Inflammatory macrophage treated with lipopolysaccharide for 4 hours (primary cell): ENCODE measurements at places on chromosomes 3 and 15.
A peak's percentile ranks its signal among the peaks of the same experiment; 100 is the strongest.

GRCh38 chr3:141603473-141604035, 116.7 kb downstream of the RASA2 start:
- no peak for DNase-seq

DNA sequence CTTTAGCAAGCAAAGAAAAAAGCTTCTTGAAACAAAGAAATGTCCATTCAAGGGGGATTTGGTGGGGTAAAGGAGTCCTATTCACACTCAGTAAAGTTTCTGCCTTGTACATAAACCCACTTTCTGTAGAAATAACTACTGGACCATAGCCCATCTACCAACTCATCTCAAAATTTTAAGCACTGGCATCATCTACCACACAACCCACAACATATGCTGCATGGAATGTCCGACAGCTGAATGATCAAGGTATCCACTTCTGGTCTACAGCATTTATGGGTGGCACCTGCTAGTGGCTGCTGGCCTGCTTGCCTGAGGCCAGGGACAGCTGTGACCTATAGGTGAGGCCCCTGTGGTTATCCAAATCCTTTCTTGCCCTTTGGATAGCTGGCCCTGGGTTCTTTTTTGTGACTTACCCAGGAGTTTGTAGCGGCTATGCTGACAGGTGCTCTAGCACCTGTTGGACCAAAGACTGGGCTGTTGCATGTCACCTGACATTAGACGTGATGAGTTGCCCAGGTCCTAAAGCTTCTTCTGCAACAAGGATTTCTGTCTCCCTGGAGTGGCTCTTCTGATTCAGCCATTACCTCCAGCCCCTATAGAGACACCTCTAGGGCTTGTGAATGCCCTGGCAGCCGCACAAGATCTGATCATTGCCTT, 19.2 kb upstream of the MEF2A start:
- DNase-seq: no peak

DNA sequence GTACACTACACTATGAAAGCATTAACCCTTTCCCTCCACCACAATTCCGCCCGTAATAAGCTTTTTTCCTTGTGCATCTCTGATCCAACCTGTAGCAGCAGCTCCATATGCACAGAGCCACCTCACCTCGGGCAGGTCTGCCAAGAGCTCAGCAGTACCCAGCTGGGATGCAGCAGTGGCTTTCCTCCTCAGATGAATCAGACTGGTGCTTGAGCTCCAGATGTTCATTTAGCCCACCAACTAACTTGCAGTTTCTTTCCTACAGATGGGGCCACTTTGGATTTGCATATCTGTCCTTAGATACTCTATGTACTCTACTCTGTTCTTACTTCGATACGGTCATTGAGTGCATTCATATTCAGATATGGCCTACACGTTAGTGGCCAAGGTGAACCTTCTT, 14.8 kb upstream of the FSIP1 start:
- no peak for DNase-seq

- no peak for DNase-seq
Measured at GRCh38 chr3:178078953-178079352, 457.3 kb upstream of the KCNMB2 start.

DNA sequence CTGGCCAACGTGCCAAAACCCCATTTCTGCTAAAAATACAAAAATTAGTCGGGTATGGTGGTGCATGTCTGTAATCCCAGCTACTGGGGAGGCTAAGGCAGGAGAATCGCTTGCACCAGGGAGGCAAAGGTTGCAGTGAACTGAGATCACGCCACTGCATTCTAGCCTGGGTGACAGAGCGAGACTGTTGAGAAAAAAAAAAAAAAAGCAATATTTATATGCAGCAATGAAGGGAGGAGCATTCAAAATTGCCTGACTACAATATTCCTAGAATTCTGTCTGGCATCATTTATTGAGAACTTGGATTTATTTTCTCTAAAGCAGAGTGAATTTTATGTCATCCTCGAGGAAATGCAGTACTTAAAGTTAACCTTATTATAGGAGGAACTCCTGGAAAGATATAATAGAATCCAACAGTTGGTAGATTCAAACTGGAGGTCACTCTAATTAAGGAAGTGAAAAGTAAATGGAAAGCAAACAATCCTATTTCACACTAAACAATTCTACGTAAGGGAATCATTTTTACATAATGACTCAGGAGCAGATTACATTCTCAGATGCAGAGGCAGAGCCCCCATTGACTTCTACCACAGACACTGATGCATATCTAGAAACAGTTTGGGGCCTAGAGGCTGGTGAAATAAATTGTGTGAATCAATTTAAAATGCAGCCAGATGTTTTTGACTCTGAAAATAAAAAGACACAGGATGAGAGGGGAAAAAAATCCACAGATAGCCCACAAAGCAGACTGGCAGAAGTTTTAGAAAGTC, 82.1 kb upstream of the FHIT start:
- DNase-seq: peak; percentile 14

DNA sequence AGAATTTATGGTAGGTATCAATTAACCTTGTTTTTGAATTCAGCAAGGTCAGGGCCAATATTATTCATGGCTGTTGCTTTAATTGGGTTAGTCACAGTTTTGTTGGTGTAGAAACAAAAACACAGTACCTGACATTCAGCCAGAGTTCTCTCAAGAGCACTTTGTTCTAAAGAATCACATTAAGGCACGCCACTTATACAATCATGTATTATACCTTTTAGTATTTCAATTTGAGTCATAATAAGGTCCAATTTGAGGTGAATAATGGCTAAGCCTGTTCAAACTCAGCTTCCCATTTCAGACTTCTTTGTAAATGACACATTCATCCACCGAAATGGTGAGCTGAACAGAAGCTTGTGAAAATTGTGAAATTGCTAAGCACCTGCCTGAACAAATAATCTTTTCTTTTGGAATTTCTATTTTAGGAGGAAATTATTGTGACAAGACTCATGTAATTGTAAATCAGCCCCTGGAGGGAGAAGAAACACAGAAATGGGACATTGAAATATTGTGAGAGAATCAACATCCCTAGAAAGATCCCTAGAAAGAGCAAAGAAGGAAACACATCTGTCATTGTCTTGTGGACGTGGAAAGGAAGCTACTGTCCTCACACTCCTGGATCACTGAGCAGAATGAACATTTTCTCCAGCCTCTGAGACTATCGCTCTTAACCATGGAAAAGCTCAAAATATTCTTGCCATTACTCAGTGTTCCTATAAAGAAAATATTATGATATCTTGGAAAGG, 29.3 kb downstream of the RIOX2 start:
- DNase-seq: no peak
